ENCODE measurements at places on chromosomes 5 and 9.

- DNase-seq, result no peak
These were observed 293.6 kb downstream of the ACTL7B start for GRCh38 chr9:108562176-108562575.

- DNase-seq, result no peak
These were observed 20.5 kb upstream of the CSF1R start for GRCh38 chr5:150106674-150107426.

DNA sequence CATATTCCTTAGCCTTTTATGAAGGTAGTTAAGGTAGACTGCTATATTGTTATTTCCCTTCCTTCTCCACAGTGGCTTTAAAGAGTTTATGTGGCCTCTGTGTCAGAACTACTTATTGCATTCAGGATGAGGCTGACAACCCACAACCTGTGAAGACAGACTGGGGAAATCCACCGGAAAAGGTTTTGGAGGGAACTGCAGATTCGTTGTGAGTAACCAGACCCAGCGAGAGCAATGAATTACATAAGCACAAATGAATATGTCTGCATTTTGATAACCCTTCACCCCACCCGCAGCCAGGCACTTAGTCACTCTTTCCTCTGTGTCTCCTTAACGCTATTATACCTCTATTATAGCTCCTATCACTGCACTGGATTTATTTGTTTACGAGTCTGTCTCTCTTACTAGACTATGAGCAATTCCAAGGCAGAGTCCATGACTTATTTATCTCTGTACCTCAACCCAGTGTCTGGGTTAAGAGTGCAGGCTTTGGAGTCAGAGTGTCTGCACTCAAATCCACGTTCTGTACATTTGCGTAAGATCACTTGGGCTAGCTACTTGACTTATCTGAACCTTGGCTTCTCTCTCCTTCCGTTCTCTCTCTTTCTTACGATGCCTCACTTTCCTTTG, 19.2 kb downstream of the KCTD16 start:
- peak; percentile 86 for DNase-seq

GRCh38 chr9:30511666-30512065, 1872.8 kb upstream of the ACO1 start:
- DNase-seq, result no peak

GRCh38 chr9:15843316-15843715, 290.5 kb downstream of the CCDC171 start:
- DNase-seq, result no peak

GRCh38 chr9:4073371-4073770, 226.5 kb downstream of the GLIS3 start:
- no peak for DNase-seq

GRCh38 chr5:135137146-135137915, 103.3 kb upstream of the PITX1 start:
- DNase-seq, result no peak

DNA sequence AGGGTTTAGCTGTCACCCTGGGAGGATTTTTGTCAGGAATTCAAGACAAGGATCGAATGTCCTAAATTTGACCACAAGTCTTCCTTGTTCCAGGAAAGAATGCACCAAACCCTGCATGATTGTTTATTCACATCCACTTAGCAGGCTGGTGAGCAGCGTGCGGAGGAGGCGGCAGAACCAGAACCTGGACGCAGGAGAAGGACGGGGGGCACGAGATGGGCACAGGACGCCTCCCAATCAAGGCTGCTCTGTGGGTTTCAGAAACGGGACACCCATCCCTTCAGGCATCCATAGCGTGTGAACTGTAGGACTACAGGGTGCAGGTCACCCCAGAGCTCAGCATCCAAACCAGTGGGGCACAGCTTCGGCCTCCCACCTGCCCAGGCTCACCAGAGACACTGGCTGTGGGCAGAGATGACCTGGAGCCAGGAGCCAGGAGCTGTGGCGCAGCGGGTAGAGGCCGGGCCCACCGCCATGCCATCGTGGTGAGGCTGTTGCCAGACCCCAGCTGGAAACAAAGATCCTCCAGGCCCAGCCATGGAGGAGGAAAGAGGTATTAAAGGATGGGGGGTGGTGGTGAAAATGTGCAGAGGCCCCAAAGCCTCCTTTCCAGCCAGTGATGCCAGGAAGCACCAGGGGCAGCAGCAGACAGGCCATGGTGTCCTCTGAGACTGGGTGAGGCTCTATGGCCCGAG, 32.3 kb upstream of the ADAMTS2 start:
- DNase-seq, result no peak
